SHP77 treated with DMSO at 0.1 percent for 48 hours (cell line): ENCODE measurements at places on chromosomes 3 and 15.

DNA sequence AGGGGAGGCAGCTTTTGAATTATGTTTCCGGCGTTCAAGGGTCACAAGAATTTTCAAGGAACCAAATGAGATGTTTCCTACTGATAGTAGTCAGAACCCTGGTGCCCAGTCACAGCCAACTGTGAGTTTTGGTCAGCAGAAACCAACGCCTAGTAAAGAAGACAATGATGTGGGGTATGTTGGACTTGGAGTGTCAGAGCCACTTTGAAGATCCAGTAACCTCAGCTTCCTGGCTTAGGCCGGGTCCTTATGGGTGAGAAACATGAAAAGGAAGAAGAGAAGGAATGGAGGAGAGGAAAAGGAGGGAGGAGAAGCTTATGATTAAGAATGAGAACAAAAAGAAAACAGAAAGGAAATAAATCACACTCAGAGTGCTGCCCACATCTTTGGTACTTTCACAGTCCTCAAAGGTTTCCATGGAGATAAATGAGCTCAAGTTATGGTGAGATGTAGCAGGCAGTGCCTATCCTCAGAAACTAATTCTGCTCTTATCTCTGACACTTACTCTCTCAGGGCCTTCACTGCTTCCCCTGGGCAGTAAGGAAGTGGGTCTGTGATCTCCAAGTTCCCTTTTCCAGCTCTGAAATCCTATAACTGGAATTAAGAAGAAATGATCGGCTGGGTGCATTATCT lies 2.0 kb upstream of the MCF2L2 start:
- DNase-seq = no peak

DNA sequence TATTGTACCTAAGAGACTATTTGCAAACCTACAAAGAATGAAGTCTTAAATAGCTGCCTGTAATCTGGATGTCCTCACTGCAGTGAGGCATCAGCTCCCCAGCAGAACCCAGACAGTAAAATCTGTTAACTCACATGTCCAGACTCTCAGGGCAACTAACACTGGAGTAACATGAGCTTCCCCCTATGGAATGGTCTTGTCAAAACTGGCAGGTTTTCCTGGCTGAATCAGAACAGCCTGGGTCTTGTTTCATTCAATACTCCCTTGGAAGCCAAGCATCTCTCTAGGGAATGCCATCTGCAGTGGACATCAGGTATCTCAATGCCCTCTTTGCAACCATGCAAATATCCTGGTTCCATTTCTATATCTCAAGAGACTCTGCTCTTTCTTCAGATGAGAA lies 24.4 kb downstream of the PTPN9 start:
- DNase-seq = no peak

DNA sequence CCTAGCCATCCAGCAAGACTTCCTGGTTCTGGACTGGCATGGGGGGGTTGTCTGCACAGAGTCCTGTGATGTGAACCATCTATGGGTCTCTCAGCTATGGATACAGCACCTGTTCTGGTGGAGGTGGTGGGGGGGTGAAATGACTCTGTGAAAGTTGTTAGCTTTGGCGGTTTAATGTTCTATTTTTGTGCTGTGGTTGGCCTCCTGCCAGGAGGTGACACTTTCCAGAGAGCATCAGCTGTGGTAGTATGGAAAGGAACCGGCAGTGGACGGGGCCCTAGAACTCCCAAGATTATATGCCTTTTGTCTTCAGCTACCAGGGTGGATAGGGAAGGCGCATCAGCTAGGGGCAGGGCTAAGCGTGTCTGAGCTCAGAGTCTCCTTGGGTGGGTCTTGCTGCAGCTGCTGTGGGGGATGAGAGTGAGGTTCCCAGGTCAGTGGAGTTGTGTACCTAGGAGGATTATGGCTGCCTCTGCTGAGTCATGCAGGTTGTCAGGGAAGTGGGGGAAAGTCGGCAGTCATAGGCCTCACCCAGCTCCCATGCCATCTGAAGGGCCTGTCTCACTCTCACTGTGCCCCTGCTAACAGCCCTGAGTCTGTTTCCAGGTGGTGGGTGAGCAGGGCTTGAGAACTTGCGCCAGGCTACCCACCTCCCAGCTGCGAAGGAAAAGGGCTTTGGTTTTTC lies 7.1 kb upstream of the LARS2 start:
- peak; percentile 58 for DNase-seq

- no peak for DNase-seq
Measured at GRCh38 chr3:55935241-55935640, 448.1 kb upstream of the WNT5A start.

DNA sequence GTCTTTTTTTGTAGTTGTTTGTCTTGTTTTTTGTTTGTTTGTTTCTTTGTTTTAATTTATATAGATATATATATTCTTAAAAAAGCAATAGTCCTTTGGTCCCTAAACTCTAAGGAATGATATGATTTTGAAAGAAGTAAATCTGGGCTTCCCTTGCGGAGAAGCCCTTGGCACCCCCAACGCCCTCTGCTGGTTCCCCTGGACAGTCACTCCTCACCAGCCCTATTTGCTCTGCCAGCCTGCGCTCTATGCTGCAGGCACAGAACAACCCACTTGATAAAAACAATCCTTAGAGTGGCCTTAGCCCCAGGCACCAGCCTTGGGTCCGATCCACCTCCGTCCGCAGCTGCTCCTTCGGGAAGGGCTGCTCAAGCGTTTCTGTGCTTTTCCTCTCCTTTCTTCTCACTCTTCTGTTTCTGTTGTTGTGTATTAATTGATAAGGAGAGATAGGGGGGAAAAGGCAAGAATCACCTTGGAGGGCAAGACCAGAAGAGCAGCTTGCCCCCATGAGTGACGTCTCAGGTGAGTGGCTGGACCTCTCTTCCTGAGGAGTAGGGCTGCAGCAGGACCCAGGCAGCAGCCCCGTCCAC lies 13.7 kb upstream of the PARP6 start:
- DNase-seq = no peak

DNA sequence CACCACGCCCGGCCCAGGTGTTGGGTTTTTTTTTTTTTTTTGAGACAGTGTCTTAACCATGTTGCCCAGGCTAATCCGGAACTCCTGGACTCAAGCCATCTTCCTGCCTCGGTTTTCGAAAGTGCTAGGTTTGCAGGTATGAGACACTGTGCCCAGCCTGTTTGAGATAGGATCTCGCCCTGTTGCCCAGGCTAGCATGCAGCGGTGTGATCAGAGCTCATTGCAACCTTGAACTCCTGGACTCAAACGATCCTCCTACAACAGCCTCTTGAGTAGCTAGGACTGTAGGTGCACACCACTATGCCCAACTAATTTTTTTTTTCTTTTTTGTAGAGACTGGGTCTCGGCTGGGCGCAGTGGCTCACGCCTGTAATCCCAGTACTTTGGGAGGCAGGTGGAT lies 20.3 kb upstream of the ITPKA start:
- DNase-seq = no peak

DNA sequence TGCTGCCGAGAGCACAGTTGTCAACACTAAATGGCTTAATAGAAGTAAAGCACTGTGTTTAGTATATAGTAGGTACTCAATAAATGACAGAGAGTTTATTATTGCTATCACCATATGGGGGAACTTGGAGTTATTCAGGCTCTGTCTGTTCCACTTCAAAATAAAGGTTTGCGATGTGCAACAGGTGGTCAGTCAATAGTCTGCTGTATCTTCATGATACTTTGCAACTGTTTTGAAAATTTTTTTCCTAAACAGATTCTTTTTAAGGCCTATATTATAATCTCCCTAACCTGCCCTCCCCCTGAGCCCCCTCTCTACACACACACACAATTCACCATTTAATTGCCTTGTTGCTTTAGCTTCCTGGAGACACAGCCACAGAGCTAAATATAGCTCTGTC lies 164.7 kb upstream of the NR2F2 start:
- DNase-seq = no peak
